ENCODE measurements at places on chromosomes 5 and 9. TPM values are rescaled to one million over a fixed set of nuclear protein-coding genes. Genes with fewer than 3 reads are reported as not detected.

PRRC2B gene
- total RNA-seq = 55.4 TPM

RNF180 gene
- total RNA-seq = 0.38 TPM

CCDC183 gene
- 0.19 TPM for total RNA-seq

APC gene
- total RNA-seq = 6.1 TPM

ZNF462 gene
- 3.6 TPM for total RNA-seq

FST gene
- total RNA-seq = 1.4 TPM

PCDHB3 gene
- total RNA-seq = 0.02 TPM

INSL4 gene
- 17.1 TPM for total RNA-seq

TSSK1B gene
- total RNA-seq = not detected

MOB3B gene
- total RNA-seq = 11.9 TPM

DEPDC1B gene
- total RNA-seq = 15.4 TPM

CACFD1 gene
- total RNA-seq = 4.2 TPM

TCF7 gene
- total RNA-seq = 10.2 TPM

ZDHHC11 gene
- 15.8 TPM for total RNA-seq

SCGB3A2 gene
- not detected for total RNA-seq

CNTNAP3 gene
- 8.0 TPM for total RNA-seq

ACOT12 gene
- not detected for total RNA-seq

ZFP2 gene
- total RNA-seq = not detected

SMIM32 gene
- total RNA-seq = not detected

APBA1 gene
- total RNA-seq = 0.28 TPM

SIGMAR1 gene
- 155 TPM for total RNA-seq

GALT gene
- total RNA-seq = 17.7 TPM

PCDHB9 gene
- total RNA-seq = 0.09 TPM

TYRP1 gene
- total RNA-seq = 0.17 TPM

Data from A549 treated with AZD2906 at 1 μM for 4 hours (cell line).